ENCODE measurements at places on chromosomes 16 and 17.

GRCh38 chr17:16877099-16877498 is 94.8 kb downstream of the TNFRSF13B start:
- no peak for DNase-seq

- no peak for DNase-seq
Observed at GRCh38 chr16:88014252-88014781, 63.1 kb downstream of the BANP start.

DNA sequence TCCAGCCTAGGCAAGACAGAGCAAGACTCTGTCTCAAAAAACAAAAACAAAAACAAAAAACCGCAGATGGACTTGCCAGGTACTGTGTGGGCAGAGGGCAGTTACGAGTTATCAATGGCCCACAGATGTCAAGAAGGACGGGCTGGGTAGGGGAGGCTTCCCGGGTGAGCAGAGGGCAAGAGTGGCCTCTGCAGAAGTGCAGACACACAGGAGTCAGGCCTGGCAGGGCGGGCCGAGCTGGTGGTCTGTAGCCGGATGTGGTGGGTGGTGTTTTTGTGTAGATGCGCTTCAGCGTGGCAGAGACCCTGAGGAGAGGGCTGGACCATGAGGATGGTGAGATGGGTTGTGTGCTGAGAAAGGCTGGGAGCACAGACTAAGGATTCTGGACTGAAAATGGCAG is 44.9 kb upstream of the KDM6B start:
- DNase-seq, result no peak

GRCh38 chr17:76704805-76705204 is 6.0 kb downstream of the MXRA7 start:
- DNase-seq, result no peak

DNA sequence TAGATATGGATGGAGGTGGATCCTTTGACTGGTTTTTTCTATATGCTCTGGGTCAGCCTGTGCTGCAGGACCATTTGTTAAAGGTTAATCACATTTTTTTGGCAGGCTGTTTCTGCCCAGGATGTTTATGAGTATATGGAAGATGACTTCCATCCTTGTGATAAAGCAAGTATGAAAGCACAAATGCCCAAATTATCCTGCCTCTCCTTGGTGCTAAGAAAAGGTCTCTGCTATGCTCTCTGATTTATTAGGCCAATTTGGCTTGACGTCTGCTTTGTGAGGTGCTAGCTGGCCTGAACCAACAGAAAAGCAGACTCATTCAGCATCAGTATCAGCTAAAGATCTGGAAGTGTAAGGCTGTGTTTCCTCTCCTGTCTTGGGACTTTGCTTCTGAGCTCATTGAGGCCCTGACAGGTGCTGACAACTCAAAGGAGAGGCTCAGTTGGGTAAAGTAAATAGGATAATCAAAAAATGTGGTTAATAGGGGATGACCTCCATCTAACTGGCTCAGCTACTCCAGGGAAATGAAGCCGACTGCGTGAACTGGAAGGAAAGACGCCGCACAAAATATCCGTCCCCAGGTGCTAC is 15.2 kb downstream of the ANKRD40 start:
- DNase-seq, result no peak

- DNase-seq, result no peak
Observed at GRCh38 chr17:82684228-82684841, 14.2 kb downstream of the RAB40B start.

DNA sequence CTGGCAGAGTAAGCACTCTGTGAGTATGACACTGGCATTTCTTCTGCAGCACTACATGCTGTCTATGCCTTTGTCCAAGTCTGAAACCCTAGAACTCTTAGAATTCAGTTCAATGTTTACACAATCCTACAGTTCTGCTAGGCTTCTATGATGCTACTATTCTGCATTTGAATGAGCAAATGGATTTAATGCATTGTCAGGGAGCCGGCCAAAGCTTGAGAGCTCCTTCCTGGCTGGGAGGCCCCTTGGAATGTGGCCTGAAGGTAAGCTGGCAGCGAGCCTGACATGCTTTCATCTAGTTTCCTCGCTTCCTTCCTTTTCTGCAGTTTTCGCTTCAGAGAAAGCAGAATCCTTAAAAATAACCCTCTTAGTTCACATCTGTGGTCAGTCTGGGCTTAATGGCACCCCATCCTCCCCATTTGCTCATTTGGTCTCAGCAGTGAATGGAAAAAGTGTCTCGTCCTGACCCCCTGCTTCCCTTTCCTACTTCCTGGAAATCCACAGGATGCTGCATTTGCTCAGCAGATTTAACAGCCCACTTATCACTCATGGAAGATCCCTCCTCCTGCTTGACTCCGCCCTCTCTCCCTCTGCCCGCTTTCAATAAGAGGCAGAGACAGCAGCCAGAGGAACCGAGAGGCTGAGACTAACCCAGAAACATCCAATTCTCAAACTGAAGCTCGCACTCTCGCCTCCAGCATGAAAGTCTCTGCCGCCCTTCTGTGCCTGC is at the start of gene CCL2:
Gene CCL2 (plus strand): TSS at position 635 of the 730 bp plus-strand sequence. CDS start 65 bp downstream, at position 700.
- no peak for DNase-seq

DNA sequence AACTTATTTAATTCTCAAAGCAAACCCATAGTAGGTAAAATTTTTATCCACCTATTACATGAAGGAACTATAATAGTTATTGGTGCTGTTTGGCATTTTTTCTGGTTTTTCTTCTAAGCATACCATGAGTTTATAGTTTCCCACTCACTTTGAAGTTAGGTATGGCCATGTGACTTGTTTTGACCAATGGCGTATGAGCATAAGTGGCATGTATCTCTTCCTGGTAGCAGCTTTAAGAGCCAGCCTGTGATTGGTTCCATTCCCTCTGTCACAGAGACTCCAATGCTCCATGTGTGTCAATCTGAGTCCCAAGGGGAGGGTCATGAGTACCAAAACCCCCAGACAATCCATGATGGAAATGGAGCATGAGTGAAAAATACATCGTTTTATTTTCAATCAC is 282.9 kb upstream of the N4BP1 start:
- DNase-seq, result no peak

- no peak for DNase-seq
Observed at GRCh38 chr16:72198771-72199201, 26.8 kb upstream of the PMFBP1 start.

- DNase-seq, result peak; percentile 50
Observed at GRCh38 chr17:60421273-60422161, 772 bp upstream of the CHCT1 start.

GRCh38 chr17:17870247-17870646 is 33.5 kb upstream of the SREBF1 start:
- no peak for DNase-seq

- no peak for DNase-seq
Observed at GRCh38 chr17:33050611-33051140, 59.0 kb downstream of the SPACA3 start.

GRCh38 chr16:56911771-56912571 is 20.0 kb upstream of the HERPUD1 start:
- no peak for DNase-seq

GRCh38 chr16:4055748-4056147 is 60.5 kb downstream of the ADCY9 start:
- DNase-seq, result no peak

GRCh38 chr16:13018026-13018425 is 116.6 kb downstream of the SHISA9 start:
- no peak for DNase-seq

- no peak for DNase-seq
Observed at GRCh38 chr17:68089881-68090280, 54.3 kb downstream of the KPNA2 start.

DNA sequence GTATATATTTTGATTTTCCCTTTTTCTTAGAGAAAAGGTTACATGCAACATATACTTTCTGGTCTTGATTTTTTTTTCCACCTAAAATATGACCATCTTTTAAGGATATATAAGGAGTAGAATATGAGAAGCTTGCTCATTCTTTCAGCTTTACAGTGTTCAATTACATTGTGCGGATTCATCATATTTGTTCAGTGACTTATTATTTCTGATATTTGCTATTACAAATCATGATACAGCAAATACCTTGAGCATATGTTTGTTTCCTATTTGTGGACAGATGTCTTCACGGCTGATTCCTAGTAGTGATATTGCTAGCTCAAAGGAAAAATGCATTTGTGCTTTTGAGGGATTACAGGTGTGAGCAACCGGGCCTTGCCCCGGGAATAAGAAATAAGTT is 18.1 kb downstream of the KATNIP start:
- DNase-seq, result no peak

- no peak for DNase-seq
Observed at GRCh38 chr17:33260638-33261037, 32.5 kb downstream of the ASIC2 start.

DNA sequence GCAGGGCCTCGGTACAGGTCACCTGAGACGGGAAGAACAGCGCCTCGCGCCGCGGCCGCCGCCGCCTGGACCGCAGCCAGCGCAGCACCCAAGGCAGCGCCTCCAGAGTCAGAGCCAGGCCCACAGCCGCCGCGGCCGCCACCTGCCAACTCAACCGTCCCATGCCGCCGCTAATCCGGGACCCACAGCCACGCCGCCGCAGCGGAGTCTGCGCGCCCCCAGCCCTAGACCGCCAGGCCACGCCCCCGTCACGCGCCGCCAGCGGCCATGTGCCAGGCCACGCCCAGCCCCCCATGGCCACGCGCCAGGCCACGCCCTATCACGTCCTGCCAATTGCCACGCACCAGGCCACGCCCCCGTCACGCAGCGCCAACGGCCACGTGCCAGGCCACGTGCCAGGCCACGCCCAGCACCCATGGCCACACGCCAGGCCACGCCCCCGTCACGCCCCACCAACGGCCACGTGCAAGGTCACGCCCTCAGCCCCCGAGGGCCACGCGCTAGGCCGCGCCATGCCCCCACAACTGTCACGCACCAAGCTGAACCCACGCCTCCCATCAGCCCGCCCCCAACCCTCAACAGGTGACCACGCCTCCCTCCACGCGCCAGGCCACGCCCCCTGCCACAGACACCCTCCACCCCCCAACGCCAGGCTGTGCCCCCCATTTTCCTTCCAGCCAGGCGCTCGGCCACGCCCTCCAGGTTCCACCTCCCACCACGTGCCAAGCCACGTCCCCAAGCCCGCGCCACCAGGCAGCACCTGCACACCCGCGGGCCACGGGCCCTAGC is at the start of gene PLD6:
Gene PLD6 (minus strand): TSS at position 210 of the 789 bp plus-strand sequence. CDS start 47 bp downstream, at position 163.
- DNase-seq, result peak; percentile 59

- DNase-seq, result no peak
Observed at GRCh38 chr17:40032322-40033320, 17.4 kb downstream of the CSF3 start.

GRCh38 chr17:79088247-79088996 is 13.8 kb downstream of the ENGASE start:
- no peak for DNase-seq

GRCh38 chr17:46928467-46929261 is 5.7 kb downstream of the GOSR2 start:
- DNase-seq, result no peak

DNA sequence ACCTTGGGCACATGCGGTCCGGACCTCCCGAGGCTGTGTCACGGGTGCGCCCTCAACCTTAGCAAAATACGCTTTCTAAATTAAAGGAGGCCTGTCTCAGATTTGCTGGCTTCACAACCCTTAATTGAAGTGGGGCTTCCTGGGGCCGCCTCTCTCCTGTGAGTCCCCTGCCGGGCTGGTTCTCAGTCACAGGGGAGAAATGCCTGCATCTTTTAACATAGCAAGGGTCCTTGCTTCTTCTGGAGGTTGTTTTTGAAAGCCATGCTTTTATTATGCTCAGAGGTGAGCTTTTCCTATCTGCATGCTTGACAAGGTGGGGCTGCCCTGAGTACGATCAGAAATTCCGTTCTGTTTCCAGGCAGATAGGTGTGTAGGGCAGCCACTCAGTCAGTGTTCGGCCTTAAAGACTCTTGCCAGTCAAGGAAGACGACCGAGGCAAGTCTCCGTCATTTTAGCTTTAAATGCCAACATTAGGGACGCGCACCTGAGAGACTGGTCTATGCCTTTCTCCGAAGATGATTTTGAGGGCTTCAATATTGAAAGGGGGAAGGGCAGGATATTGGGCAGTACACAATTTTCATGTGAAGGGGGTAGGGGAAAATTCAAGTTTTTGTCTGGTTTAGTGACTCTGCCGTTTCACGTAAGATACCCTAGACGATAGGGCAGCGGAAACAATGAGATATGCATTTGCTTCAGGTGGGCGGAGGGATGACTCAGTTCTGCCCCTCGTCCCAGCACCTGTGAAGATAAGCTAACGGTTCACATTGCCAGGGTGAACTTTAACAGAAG is 5.5 kb upstream of the SLC7A5 start:
- no peak for DNase-seq

DNA sequence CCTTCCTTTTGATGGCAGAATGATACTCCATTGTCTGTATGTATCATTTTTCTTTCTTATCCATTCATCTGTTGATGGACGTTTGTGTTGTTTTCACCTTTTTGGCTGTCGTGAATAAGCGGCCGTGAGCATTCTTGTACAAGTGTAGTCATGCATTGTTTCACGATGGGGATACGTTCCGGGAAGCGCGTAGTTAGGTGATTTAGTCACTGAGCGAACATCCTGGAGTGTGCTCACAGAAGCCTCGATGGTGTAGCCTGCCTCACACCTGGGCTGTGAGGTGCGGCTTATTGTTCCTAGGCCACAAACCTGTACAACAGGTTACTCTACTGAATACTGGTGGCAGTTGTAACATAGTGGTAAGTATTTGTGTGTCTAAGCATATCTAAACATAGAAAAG is 136.5 kb downstream of the CMIP start:
- no peak for DNase-seq

GRCh38 chr16:57736419-57737351 is 1.1 kb downstream of the KATNB1 start:
- peak; percentile 63 for DNase-seq

DNA sequence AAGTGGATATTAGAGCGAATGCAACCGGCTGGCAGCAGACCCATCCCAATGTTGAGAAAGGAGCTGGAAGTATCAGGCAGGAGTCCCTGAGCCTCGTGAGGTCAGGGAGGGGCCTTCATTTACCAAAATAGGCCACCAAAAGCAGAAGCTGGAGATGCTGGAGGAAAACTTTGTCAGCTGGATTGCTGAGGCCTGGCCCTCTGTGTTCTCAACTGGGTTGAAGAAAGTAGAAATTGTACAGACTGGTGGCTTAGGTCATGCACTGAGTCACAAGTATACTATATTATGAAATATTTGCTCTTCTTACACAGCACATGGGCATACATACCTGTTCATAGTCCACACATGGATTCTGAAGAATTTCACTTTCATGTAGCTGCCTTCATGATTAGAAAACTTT is 23.2 kb upstream of the TEKT3 start:
- DNase-seq, result no peak

- no peak for DNase-seq
Observed at GRCh38 chr16:47568351-47568750, 107.2 kb downstream of the PHKB start.

DNA sequence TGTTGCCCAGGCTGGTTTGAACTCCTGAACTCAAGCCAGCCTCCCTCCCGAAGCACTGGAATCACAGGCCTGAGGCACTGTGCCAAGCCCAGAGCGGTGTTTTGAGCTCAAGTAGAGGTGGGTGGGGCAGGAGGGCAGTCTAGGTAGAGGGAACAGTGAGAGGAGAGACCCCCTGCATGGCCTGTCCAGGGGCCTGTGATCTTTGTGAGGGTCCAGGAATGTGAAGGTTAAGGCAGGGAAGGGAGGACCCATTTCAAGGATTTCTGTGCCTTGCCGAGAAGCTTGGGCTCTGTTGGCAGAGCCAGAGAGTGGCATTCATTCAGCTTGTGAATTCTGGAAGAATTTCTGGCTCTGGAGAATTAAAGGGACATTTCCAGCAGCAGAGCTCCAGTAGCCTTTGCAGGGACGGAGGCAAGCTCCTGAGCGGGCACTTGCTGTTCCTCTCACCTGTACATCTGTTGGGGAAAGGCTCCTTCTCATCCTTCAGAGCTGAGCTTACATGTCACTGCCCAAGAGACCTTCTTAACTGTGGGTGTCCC is 2.7 kb downstream of the WWOX start:
- DNase-seq, result no peak

GRCh38 chr16:19907161-19907992 is 22.7 kb upstream of the GPRC5B start:
- peak; percentile 45 for DNase-seq

Measured in renal cortex interstitium (tissue), 15 donors.